ENCODE measurements at places on chromosomes 13 and 19.

DNA sequence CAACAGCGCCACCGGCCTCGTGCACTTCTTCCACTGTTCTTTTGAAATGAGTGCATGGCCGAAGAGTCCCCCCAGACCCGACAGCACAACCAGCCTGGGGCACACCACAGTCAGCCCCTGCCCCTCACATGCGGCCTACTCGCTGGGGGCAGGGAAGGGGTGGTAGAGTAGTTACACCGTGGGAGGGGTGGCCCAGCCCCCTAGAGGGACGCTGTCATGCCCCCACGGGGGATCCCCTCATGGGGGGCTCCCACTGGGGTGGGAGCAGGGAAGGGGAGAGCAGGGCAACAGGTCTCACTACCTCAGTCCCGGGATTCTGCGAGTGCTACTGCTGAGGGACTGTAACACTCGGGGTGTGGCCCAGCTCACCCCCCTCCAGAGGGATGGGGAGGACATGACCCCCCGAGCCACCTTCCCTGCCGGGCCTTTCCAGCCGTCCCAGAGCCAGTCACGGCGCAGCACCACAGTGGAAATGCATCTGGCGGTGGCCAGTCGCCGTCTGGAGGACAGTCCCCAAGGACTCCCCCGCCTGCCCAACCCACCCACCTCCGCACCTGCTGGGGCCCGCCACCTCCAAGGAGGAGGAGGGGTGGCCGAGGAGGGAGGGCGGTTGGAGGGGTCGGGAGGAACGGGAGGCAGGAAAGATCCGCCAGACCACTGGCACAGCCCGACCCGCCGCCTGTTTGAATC is 84.6 kb upstream of the ZNF254 start:
- DNase-seq = no peak

- peak; percentile 37 for DNase-seq
Observed at GRCh38 chr13:88919970-88920628, 1248.9 kb downstream of the SLITRK5 start.

DNA sequence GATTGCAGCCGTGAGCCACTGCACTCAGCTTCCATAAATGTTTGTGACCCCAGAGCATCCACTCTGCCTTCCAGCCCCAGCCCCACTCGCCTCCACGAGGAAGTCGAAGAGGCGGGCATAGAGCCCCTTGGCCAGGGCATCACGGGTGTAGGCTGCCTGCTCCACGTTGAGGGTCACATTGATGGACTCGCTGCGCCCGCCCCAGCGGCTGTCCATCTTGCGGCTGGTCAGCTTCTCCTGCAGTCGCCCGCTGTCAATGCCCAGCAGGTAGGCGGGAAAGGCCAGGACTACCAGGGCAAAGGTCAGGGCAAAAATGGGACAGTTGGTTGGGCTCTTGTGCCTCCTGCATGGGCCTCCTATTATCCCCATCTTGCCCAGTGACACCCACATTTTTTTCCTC is 27.2 kb downstream of the MYO1F start:
- no peak for DNase-seq

DNA sequence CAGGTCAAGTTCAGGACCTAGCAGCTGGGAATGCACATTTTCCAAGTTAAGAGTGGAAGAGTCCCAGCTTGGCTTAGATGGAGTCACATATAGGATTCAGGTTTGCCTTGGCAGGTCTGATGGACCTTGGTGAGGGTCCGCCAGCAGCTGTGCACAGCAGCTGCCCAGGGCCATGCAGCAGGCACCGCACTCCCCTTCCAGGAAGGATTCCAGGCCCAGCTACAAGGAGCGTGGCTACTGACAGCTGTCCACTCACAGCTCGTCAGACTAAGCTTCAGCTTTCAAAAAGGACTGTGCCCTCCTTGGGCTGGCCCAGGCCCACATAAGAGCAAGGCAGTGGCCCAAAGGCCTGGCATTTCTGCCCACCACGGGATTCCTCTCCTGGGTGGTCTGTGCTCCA is 68.4 kb downstream of the ALOX5AP start:
- DNase-seq = no peak
